ENCODE measurements at places on chromosomes 6 and 20.

- no peak for DNase-seq
These were observed 180.5 kb downstream of the PDE7B start for GRCh38 chr6:136031982-136032381.

- DNase-seq, result no peak
These were observed 414.9 kb downstream of the KIF16B start for GRCh38 chr20:16158090-16158975.

DNA sequence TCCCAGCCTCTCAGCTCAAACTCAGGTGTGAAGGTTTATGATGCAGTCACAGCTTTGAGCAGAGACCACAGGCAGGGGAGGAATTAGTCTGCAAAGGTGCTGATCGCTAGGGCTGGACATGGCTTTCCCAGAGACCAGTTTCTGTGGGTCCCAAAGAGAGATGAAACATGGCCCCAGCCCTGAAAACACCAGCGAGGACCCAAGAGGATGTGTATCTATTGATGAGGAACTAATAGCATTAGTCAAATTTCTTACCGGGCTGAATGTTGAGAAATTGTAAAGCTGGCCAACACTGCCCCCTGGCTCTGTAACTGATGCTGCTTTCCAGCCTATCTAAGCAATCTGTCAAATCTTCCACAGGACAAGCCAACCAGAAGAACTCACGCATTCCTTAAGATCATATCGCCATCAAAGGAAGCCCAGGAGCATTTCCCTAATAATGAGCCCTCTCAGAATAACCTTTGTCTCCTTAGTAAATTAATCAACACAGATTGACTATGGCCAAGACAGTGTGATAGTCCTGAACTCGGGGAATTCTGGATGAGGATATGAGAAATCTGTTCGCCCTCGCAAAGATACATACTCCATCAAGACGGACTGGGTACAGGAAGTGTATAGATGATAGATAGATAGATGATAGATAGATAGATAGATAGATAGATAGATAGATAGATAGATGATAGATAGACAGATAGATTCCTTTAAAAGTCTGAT lies 7.8 kb upstream of the ACSS1 start:
- peak; percentile 64 for DNase-seq

- no peak for DNase-seq
These were observed 4.0 kb downstream of the DACT2 start for GRCh38 chr6:168315596-168315995.

GRCh38 chr6:126173265-126173664 lies 166.7 kb upstream of the CENPW start:
- no peak for DNase-seq

Measured in mucosa of descending colon (tissue), 3 donors.